ENCODE measurements at places on chromosomes 2 and 18.

- DNase-seq: peak; percentile 21
Observed at GRCh38 chr18:41965634-41966255, 10.7 kb downstream of the PIK3C3 start.

DNA sequence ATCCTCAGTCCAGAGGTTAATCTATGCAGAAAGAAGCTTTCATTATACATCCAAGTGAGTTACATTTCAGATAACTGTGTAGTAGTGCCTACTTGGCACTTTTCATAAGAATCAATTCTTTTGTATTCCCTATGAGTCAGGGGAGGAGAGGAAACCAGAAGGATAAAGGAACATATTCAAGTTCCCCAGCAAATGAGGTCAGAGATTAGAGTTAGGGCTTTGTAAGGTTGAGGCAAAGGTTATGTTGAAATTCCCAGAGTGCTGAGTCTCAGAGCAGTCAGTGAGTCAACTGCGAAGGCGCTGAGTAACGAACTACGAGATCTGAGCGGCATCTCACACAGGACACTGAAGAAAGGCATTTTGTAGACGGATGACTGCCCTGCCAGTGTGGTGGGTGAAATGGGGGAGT, 25.1 kb upstream of the ME2 start:
- DNase-seq: peak; percentile 9

GRCh38 chr2:48016225-48017019, 110.1 kb upstream of the FBXO11 start:
- DNase-seq: no peak

- no peak for DNase-seq
Observed at GRCh38 chr18:77198663-77199062, 51.0 kb upstream of the GALR1 start.

DNA sequence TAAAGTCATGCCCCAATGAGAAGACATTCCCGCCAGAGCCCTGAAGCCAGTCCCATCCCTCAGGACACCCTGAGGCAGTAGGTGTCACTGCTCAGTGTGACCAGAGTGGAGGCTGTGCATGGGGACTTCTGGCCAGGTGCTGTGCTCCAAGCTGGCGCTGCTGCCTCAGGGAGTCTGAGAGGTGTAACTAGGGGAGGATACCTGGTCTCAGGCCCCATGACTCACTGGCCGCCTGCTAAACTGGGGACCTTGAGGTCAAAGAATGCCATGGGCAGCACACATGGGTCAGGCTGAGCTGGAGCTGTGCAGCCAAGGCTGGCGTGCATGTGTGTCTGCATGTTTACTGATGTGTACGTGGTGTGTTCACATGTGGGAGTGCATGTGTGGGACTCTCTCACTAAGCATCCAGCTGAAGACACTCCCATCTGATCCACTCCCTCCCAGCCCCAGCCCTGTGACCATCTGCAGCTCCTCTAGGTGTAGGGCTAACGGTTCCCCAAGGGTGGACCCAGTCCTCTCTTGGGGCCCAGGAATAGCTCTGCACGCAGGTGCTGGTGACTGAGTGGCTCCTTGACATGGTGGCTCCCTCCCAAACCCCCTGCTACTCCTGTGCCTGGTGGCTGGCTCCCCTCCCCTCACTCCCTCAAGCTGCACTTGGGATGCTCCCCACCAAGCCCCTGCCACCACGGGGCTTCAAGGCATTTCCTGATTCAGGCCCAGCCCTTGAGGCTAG, 16.5 kb downstream of the HS6ST1 start:
- no peak for DNase-seq

GRCh38 chr18:79396431-79397246, 909 bp downstream of the NFATC1 start:
- DNase-seq: peak; percentile 38

- DNase-seq: no peak
Observed at GRCh38 chr2:195683174-195683573, 26.1 kb downstream of the SLC39A10 start.

DNA sequence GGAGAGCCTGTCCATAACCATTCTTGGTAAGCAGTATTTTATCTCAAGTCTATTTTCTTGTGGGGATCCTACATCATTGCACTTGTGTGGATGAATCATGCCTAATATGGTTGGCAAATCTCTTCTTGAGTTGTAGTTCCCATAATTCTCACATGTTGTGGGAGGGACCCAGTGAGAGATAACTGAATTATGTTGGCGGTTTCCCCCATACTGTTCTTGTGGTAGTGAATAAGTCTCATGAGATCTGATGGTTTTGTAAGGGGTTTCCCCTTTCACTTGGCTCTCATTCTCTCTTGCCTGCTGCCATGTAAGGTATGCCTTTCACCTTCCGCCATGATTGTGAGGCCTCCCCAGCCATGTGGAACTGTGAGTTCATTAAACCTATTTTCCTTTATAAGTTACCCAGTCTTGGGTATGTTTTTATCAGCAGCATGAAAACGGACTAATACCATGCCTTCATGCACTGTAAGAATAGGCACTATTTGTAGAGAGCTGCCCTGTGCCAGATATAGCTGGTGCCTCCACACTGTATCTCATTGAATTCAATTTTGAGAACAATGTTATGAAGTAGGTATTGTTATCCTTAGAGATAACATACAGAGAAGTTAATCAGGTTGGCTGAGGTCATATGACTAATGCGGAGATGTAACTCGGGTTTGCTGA, 148.3 kb downstream of the PLCL1 start:
- no peak for DNase-seq

- DNase-seq: no peak
Observed at GRCh38 chr2:8790739-8791162, 46.7 kb downstream of the KIDINS220 start.

GRCh38 chr2:135647836-135648579, 93.6 kb upstream of the UBXN4 start:
- DNase-seq: no peak

GRCh38 chr18:61823595-61823994, 69.2 kb downstream of the RNF152 start:
- DNase-seq: no peak

GRCh38 chr2:136234261-136234660, 116.3 kb upstream of the CXCR4 start:
- DNase-seq: no peak

GRCh38 chr2:134008837-134009236, 245.0 kb upstream of the MGAT5 start:
- no peak for DNase-seq

DNA sequence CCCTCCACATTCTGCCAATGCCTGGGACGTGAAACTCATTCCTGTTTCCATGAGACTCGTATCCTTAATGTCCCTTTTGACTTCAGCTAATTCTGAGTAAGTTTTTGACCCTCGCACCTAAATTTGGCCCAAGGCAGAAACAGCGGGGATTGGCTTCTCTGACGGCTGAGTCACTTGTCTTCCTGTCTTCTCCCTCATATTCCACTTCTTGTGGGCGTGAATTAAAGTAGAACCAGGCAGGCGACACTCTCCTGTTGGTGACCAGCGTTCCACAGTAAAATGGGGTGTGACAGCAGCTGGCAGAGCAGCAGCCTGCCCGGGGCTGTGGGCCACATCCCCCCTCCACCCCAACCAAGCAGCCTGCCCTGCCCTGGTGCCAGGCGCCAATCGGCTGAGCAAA, 15.5 kb downstream of the TTC32 start:
- no peak for DNase-seq

- DNase-seq: no peak
Observed at GRCh38 chr2:194564422-194564821, 1092.6 kb upstream of the SLC39A10 start.

- no peak for DNase-seq
Observed at GRCh38 chr2:98376996-98377395, 30.7 kb downstream of the CNGA3 start.

DNA sequence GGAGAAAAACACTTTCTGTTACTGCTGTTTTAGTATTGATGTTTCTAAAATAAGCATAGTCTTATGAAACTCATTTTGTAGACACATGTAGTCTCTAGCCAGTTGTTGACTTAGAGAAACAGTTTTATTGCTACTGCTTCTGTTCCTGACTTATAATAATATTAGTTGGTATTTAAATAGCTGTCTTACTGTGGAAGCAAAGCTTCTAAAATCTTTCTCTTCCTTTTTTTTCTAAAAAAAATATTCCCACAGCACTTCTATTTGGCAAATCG, 121.8 kb downstream of the MTX2 start:
- no peak for DNase-seq

- no peak for DNase-seq
Observed at GRCh38 chr2:112096098-112096497, 41.0 kb downstream of the TMEM87B start.

DNA sequence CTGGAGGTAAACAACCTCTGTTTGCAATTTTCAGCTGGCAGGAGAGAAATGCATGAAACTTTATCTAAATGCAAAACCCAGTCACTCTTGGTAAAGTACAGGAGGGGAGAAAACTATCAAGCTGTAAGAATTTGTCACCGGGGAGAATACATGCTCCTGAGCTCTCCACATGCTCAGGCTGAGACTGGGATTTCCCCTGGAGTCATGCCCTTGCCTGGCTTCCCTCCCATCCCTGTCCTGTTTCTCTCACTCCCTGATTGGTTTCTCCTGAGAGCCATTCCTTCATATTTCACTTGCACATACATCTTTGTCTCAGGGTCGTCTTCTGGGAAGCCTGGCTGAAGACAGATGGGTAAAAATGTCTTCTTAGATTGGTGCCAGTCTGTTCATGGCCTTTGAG, 52.9 kb upstream of the SPATS2L start:
- DNase-seq: peak; percentile 46

- DNase-seq: no peak
Observed at GRCh38 chr2:167718560-167718959, 528.8 kb downstream of the STK39 start.

- DNase-seq: peak; percentile 26
Observed at GRCh38 chr2:230472621-230473018, 56.6 kb downstream of the SP100 start.

DNA sequence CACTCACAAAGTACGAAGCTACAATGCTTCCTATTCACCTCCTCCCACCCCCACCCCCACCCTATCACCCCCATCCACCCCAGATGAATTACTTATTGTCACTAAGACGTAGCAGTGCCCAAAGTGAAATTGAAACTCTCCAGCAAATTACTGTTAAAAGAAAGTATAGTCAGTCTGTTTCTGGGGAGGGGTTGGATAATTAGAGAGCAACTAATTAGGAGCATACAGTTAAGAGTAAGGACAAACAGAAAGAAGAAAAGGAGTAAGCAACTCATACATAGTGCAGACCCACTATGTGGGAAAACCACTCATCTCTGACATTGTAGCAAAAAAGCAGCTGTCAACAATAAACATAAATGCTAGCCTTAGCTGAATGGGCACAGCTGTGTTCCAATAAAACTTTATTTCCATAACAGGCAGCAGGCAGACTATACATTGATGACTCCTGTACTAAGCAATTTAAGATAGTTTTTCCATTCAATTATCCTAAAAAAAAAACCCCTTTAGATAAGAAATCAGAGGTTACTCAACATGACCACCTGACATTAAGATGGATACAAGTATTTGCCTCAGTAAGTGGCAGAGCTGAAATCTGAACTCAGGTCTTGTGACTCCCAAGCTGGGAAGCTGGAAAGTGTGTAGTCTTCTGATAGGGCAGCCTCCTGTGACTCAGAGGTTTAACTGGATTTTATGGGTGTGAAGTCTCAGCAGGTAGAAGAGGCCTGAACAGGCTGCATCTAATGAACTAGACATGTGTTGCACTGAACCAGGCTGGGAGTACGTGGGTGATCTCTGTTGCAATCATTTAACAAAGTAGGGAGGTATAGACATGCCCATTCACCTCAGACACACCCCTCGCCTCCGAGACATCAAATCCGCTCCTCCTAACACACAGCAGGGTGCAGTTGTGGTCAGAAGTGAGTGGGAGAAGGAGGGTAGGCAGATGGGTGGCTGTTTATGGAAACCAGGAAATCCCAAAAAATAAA, 171.8 kb upstream of the KLF7 start:
- no peak for DNase-seq

DNA sequence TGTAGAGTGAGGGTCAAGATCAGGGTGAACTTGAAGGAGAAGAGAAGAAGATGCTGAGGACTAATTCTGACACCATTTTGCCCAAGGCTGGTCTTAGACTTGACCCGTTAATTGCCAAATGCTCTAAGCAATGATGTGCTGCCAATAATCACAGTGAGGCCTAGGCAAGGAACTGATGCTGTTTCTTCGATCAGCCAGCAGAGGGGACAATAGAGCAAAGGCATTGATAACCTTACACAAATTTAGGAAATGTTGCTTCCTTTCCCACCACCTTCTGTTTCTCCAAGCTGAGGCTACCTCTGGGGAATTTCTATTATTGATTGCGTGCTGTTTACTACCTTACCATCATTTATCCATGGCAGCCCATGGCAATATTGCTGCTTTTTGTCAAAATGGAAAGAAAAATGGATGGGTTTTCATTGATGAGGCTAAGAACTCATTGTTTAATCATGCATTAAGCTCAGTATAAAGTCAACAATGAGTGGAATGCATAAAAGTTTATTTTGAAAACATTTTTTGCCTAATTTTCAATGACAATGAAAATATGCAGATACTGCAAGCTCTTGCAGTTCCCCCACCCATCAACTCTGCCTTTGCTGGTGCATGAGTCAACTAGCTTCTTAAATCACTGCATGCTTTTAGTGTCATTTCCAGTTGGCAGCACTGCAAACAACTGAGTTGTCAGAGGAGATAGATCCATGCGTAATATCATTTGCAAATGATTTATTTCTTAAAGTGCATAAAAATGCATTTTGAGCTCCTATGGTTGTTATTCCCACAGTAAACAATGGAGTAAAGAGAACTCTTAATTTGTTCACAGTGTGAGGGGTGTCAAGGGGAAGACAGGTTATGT, 116.4 kb upstream of the NYAP2 start:
- peak; percentile 46 for DNase-seq

DNA sequence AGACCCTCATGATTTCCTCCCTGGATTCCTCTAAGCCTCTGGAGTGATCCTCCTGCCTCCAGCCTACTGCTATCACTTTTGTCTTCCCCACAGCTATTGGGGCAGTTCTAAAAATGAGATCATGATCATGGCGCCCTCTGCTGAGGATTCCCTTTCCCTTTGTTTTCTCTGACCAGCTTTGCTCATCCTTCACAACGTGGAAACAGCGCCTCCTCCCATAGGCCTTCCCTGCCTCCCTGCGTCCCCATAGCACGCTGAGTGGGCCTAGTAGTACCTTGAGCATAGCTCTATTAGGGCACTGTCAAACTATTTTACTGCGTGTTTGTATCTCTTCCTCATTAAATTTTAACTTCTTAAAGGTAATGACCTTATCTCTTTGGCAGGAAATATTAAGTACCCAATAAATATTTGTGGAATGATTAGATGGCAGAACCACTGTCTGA, 207.0 kb upstream of the FANCL start:
- peak; percentile 49 for DNase-seq

- DNase-seq: no peak
Observed at GRCh38 chr18:45236676-45237075, 378.6 kb upstream of the SLC14A2 start.

GRCh38 chr2:70412294-70413070, 110.6 kb upstream of the FAM136A start:
- DNase-seq: no peak

DNA sequence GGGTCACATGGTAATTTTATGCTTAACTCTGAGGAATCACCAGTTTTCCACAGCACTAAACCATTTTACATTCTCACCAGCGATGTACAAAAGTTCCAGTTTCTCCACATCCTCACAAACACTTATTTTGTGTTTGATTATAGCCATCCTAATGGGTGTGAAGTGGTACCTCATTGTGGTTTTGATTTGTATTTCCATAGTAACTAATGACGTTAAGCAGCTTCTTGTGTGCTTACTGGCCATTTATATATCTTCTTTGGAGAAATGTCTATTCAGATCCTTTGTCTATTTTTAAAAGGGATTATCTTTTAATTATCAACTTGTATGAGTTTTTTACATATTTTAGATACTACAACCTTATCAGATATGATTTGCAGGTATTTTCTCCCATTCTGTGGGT, 42.0 kb downstream of the CCDC150 start:
- no peak for DNase-seq

GRCh38 chr2:174300114-174300513, 34.6 kb upstream of the SP9 start:
- peak; percentile 3 for DNase-seq
